ENCODE measurements at places on chromosomes 1 and 21.

- DNase-seq = no peak
Observed at GRCh38 chr1:153583976-153584375, 18.3 kb upstream of the S100A2 start.

GRCh38 chr1:228835911-228836310 lies 100.6 kb downstream of the RHOU start:
- no peak for DNase-seq

- no peak for DNase-seq
Observed at GRCh38 chr1:109273570-109274288, 9.2 kb downstream of the PSRC1 start.

DNA sequence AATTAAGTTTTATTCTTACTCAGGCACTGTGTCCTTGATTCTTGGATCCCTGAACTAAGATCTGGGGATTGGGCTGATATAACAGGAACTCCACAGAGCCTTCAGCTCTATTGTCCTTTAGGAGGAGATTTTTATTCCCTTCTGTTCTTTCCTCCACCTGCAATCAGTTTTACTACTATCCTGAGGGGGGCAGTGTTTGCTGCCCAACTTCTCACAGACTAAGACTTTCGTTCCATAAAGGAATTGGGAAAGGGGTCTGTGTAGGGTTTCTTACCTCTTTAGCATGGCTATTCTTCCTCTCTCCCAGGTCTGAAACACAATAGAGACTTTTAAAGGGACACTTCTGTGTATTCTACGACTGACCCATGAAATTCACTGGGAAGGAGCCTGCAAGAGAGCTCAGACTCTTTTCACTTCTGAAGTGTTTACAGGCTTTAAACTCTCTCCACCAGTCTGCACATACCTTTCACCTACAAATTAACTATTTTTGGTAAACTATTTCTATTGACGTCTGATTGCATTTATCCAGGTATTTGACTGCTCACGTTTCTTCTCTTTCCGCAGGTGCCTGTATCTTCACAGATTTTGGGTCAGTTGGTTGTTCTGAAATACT lies 103.3 kb upstream of the DEPDC1 start:
- DNase-seq = no peak

DNA sequence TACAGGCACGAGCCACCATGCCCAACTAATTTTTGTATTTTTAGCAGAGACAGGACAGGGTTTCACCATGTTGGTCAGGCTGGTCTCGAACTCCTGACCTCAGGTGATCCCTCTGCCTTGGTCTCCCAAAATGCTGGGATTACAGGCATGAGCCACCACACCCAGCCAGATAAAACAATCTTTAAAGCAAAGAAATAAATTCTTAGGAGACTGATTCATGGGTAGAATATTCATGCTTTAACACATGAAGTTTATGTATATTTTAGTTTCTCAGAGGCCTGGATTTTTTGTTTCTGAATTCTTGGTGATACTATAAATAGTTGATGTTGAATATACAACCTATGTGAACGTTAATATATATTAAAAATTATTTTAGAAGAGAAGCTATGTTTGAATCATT lies 127.4 kb upstream of the KIAA1614 start:
- no peak for DNase-seq

DNA sequence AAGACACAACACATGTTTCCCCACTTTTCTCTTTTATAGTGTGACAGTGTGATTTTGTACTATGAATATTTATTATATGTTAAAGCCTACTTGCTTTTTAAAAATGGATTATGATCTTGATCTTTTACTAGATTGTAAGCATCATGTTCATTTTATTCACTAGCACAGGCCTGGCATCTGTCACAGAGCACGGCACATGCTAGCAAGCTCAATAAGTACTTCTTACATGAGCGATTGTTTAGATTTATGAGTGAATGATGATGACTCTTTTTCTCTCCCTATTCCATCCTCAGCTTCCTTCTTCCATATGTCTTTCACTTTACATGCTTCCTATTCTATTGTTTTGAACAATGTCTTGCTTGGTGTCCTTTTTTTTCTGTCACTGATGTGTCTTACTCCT lies 1454.1 kb downstream of the MRPL39 start:
- DNase-seq = no peak

GRCh38 chr1:21716169-21716568 lies 47.0 kb upstream of the RAP1GAP start:
- DNase-seq = no peak

DNA sequence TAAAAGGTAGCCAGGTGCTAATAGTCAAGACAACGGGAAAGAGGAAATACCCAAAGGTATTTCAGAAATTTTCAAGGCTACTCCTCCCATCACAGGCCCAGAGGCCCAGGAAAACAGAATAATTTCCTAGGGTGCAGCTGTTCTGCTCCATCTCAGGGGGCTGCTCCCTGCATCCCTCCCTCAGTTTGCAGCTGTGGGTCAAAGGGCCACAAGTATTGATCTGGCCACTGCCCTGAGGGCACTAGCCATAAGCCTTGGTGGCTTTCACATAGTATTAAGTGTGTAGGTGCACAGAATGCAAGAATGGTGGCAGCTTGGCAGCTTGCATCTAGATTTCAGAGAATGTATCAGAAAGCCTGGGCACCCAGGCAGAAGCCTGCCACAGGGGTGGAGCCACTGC lies 179.5 kb downstream of the TTLL7 start:
- DNase-seq = no peak

GRCh38 chr1:82299056-82299455 lies 498.3 kb downstream of the ADGRL2 start:
- no peak for DNase-seq

DNA sequence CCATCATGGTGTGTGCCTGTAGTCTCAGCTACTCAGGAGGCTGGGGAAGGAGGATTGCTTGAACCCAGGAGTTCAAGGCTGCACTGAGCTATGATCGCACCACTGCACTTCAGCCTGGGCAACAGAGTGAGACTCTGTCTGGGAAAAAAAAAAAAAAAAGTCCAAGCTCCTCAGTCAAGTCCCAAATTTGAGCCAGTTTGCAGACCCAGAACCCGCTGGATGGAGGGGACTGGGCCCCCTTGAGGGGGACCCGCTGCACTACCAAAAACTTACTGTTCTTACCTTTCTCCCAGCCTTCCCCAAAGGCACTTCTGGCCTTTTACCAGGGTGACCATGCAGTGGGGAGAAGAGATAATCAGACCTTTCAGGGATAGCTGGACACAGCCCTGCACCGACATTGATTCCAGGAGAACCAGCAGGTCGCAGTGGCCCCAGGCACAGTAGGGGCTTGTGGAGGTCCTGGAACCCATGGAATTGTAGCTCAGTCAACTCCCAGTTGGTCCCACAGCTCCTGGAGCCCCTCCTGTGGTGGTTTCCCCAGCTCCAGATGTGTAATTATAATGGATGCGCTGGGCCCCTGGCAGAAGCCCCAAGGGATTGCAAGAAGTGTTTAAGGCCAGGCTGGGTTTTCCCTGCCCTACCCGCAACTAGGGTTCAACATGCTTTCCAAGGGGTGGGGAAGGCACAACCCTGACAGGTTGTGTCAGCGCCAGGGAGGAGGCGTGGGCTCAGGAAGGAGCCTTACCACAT lies 4.1 kb upstream of the WNT9A start:
- DNase-seq = no peak

DNA sequence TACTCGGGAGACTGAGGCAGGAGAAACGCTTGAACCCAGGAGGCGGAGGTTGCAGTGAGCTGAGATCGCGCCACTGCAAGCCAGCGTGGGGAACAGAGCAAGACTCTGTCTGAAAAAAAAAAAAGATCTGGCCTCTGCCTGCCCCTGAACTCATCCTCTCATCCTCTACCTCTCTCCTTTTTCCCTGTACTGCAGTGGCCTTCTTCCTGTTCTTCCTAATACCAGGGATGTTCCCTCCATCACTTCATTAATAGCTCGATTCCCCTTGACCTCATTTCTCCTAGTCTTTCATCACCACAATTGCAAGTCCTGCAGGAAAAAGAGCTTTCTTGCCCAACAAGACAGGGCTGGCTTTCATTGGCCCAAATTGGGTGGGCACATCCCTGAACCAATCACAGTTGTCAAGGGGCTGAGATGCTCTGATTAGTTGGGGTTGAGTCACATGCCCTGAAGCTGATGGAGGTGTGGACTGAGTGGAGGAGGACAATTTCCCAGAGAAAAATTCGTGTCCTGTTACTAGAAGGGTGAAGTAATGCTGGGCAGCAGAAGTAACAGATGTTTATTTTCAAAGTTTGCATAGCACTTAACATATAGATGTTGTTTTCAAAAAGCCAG lies 86.8 kb upstream of the PUM1 start:
- no peak for DNase-seq
